ENCODE measurements at places on chromosomes 12 and 14.

GRCh38 chr12:127191129-127191528 is 1075.8 kb upstream of the TMEM132C start:
- no peak for DNase-seq

DNA sequence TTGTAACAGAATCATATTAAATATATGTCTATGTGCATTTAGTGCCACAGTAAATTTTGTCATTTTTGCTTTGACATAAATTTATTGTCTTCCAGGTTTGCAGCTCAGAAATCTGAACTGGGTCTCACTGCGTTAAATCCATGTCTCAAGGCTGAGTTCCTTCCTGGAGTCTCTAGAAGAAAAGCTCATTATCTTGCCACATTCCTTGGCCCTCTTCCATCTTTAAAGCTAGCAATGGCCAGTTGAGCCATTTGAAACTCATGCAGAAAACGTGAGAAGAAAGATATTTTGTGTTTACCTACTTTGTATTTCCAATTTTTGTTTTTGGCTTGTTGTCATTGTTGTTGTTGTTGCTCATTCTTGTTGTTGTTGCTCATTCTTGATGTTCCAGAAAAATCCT is 10.7 kb downstream of the PRH1 start:
- no peak for DNase-seq

DNA sequence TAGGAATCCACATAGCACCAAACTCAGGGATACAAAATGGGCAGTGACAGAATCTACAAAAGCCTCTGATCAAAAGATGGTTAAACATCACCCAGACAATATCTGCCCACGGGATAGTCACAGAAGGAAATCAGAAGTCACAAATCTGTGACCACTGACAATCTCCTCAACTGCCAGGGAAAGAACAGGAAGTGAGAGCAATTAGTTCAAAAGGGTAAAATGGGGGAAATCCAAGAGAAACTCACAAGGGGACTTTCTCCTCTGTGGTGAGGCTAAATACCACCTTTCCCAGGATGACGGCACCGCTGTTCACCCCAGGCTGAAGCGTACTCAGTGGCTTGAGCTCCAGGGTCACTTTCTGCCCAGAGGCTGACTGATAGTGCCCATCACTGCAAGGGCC is 10.7 kb downstream of the TTC5 start:
- no peak for DNase-seq

- DNase-seq = peak; percentile 85
Measured at GRCh38 chr12:39431797-39432196, 11.1 kb downstream of the KIF21A start.

DNA sequence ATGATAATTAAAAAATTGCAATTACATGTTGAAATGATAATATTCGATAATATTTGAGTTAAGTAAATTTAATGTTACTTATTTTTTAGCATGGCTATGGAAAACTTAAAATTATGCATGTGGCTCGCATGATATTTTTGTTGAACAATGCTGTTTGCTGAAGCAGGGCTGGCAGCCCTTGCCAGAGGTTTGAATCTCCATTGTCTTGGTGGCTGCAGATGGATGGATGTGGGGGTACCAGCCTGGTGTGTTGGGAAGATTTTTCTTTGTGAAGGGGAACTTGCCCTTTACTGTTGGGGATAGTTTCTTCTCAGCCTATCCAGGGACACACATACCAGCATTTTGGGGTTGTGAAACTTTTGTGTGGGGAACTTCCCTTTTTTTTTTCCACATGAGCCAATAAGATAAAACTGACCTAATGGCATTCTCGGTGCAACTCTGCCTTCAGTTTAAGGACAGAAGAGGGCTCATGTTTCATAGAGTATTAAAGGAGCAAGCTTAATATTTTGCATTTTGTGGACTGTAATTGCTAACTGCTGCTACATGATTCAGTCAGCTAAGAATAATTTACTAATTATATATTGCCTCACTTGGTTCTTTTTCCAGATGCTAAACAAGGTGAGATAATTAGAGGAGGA is 8.8 kb downstream of the RASSF3 start:
- DNase-seq = no peak

- no peak for DNase-seq
Measured at GRCh38 chr12:47094804-47095203, 15.0 kb upstream of the AMIGO2 start.

DNA sequence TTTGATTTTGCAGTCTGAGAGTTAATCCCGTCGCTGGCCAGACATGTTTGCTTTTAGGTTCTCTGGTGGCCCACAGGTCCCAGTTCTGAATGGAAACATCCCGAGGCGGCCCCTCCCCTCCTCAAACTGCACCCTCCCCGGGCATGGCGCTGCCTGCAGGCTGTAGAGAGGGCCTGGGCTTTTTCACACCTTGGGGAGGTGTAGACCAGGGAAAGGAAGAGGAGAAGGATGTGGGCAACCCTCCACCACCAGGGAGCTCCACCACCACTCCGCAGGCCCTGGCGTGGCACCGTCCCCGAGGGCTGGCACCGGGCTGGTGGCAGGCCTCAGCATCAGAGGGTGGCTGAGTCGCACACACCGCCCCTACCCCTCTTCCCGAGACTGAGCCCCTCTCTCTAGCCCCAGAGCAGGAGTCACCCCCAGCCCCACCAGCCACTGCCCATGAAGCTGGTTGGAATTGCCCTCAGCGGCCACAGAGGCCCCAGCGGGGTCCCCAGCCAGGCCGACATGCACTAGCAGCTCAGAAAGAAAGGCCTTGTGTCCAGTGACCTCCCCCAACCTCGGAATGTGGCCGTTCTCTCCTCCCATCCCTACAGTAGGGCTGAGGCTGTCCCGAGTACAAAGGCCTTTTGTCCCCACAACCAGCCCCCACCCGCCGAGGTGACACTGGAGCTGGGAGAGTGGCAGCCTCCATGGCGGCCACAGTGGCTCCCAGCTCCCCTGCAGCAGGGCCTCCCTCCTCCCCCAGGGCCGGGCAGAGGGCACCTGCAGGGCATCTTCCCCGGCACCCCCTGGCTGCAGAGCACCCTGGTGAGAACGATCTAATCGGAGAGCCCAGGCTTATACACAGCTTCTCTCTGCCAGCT is 23.5 kb upstream of the INF2 start:
- DNase-seq = no peak

GRCh38 chr12:116864371-116865160 is 16.7 kb downstream of the HRK start:
- DNase-seq = peak; percentile 46

- DNase-seq = no peak
Measured at GRCh38 chr14:25231004-25231403, 181.1 kb upstream of the STXBP6 start.

DNA sequence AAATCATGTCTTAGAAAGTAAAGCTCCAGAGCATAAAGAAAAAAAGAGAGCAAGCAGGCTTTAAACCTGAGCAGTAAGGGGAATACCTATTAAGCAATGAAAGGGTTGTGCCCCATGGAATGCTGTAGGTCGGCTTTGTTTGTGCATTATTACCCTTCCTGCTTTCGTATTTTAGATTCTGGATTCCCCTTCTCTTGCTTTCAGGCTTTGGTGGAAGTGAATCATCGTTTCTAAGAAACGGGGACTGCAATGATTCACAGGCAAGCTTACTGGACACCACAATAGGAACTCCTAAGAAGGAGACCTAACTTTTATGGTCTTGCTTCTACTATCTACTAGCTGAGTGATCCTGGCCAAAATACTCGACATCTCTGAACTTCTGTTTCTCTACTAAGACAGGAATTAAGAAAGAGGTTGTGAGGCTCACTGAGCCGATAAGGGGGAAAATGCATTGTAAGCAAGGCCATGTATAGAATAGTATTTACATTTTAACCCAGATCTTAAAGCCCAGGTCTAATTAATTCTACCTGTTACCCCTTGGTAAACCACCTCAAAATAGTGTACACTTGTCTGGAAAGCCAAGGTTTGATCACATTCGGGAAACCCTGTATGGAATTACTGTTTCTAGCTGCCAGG is 1.2 kb upstream of the BMAL2 start:
- DNase-seq = no peak

GRCh38 chr12:95763809-95764253 is 26.7 kb downstream of the NTN4 start:
- DNase-seq = no peak

GRCh38 chr14:45906257-45906656 is 653.3 kb upstream of the MIS18BP1 start:
- no peak for DNase-seq

- no peak for DNase-seq
Measured at GRCh38 chr12:65414526-65414925, 136.0 kb downstream of the MSRB3 start.

DNA sequence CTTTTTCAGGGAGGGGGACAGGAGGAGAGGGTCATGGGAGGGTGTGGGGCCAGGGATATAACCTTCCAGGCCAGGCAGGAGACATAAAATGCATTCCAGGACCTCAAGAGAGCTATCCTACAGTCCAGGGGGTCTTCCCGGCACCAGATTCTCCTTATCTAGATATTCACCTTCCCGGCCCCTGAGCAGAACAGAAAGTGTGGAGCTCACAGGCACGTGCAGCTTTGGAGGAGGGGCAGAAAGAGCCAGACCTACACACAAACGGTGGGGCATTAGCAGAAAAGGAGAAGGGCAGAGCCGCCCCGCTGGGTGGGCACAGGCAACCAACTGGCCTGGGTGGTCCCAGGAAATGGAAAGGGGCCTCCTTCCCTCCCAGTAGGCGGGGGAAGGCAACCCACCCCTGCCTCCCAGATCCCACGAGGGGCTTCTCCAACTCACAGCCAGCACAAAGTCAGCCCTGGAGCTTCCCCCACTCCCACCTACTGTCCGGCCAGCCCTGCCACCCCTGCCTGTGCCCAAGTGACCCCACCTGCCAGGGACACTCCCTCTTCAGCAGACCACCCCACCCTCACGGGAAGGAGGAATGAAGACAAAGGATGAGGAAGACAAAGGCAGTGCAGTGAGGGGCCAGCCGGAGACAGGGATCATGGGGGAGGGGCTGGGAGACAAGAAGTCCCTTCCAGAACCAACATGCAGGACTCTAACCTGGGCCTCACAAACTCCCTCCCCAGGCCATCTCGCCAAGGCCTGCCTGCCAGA is 33.3 kb downstream of the CCDC85C start:
- no peak for DNase-seq

GRCh38 chr14:76920331-76921087 is 94.3 kb downstream of the LRRC74A start:
- peak; percentile 94 for DNase-seq

- no peak for DNase-seq
Measured at GRCh38 chr12:104741077-104741476, 217.0 kb downstream of the SLC41A2 start.

GRCh38 chr14:58152014-58152857 is at the start of gene ARMH4:
Gene ARMH4 (minus strand): TSS chr14:58152213. CDS start chr14:58139358, 12,855 bp downstream.
- DNase-seq = peak; percentile 85

DNA sequence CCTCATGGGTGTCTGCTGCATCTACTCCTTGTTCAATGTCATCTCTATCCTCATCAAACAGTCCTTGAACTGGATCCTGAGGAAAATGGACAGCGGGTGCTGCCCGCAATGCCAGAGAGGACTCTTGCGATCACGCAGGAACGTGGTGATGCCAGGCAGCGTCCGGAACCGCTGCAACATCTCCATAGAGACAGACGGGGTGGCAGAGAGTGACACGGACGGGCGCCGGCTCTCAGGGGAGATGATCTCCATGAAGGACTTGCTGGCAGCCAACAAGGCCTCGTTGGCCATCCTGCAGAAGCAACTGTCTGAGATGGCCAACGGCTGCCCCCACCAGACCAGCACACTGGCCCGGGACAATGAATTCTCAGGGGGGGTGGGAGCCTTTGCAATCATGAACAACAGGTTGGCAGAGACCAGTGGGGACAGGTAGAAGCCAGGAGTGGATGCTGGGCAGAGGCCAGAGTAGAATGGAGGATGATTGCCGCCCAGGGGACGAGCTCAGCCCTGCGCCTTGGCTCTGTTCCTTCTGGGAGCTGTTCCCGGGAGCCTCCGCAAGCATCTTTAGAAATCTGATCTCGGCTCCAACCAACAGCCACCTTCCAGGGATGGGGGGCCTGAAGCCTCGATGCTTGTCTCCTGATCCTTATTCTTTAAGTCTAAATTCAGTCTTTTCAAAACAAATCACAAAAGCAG is 71.6 kb upstream of the PSMC1 start:
- DNase-seq = no peak

DNA sequence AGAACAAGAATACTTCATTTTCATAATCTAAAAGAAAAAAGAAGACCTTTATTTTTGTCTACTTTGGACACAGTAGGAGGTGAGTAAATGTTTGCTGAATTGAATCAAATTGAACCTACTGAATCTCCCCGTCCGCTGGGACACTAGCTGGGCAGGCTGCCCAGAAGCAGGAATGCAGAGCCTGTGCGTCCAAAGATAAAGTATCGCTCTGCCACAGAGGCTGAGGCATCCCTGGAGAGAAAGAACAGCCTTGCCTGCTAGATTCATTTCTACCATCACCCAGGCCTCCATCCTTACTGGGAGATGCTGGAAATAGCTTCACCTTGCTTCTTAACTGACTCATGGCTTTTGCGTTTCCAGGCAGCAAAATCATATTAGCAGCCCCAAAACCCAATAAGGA is 64.1 kb upstream of the TSPAN11 start:
- no peak for DNase-seq

DNA sequence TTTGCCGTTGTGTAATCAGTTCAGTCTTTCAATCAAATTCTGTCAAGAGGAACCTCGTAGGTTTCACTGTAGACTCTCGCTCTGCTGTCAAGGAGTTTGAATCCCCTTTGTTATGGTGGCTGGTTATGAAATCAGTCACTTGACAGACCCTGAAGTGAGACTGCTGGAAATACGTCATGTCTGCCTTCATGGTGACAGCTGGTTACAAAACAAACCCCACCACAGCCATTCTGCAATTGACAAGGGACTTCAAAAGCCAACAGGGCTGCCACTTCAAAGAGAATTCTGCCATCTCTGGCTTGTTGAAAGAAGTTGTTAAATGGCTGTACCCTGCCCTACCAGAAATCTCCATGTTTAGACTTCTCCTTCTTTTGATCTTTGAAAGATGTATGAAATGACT is 286.9 kb downstream of the ERC1 start:
- peak; percentile 12 for DNase-seq

DNA sequence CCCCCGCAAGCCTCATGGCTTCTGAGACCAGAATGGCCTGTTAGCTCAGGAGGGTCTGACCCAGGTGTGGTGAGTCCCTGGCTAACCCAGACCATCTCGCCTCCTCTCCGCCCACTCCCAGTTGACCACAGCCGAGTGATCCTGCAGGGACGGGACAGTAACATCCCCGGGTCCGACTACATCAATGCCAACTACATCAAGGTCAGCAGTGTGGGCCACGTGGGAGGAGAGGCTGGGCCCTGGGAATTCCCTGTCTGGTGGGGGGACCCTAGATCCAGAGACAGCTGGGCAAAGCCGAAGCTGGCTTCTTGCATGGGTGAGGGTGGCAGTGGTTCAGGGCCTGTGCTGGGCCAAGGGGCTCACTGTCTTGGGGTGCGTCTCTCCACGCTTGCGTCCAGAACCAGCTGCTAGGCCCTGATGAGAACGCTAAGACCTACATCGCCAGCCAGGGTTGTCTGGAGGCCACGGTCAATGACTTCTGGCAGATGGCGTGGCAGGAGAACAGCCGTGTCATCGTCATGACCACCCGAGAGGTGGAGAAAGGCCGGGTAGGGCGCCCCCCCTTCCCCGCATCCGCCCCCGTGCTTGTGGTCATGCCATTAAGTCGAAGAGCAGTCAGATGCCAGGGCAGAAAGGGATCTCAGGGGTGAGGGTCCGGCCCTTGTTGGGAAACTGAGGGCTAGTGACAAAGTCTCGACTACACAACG is 5.0 kb downstream of the PTPN6 start:
- no peak for DNase-seq

GRCh38 chr12:93243382-93243688 is 134.4 kb upstream of the NUDT4 start:
- no peak for DNase-seq

All from SK-N-DZ (cell line).